ENCODE measurements at places on chromosomes 5 and 9.

GRCh38 chr9:1709347-1709746 lies 305.8 kb upstream of the SMARCA2 start:
- DNase-seq: no peak

DNA sequence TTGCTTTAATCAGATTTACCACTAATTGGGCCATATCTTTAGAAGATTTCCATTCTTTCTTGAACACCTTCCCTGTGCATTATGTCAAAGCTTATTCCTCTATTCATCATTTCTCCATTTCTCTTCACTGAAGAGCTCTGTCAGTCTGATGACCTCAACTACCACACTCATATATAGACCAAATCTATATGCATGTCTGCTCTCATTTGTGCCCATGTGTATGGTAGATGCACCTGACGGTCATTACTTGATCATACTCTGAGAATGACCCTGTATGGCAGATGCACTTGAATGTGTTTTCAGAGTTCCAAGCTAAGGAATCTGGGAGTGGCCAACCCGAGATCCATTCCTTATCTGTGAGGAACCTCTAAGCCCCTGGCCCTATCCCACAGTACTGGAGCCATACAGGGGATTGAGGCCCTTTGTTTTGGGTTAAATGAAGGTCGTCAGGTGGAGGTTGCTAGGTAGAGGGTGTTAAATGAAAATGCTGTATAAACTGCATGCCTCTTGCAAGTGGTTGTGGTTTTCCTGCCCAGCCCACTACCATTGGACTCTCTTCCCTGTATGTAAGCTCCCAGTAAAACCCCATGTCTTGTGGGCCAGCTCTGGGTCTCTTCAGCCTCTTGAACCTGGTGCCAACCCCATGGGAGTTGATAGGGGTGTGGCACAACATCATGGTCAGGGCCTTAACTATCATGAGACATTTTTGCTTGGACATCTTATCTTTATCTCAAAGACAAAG lies 229.5 kb downstream of the KIAA0825 start:
- no peak for DNase-seq

- no peak for DNase-seq
These were observed 160.1 kb upstream of the SHB start for GRCh38 chr9:38229104-38229500.

DNA sequence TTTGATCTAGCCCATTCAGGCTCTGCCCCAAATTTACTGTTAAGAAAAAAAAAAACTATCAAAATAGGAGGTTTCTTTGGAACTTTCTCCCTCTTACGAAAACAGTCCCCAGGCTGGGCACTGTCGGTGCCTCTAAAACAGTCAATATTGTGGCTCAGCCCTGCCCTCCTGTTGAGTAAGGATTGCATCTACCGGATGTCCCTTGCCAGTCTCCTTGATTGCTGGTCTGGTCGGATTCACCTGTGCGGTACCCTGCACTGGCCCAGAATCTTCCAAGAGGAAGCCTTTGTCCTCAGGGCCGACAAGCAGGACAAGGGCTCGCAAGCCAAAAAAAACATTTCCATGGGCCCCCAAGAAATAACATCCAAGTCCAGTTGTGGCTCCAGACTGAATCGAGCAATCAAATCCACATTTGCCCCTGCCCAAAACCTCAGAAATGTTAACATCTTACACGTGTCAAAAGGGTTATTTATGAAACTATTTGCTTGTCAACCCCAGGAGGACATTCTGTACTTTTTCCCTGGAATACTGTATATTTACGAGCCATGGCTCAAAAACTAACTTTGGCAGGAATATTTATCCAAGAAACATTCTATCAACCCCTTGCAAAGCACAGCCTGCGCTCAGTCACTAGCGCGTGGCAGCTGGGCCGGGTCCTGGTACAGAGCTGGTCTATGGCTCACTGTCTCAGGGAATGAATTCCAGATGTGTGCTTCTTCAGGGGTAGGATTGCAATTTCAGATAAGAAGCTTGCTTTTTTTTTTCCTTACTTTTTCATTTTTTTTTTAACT lies 129.2 kb upstream of the ADRA1B start:
- no peak for DNase-seq

DNA sequence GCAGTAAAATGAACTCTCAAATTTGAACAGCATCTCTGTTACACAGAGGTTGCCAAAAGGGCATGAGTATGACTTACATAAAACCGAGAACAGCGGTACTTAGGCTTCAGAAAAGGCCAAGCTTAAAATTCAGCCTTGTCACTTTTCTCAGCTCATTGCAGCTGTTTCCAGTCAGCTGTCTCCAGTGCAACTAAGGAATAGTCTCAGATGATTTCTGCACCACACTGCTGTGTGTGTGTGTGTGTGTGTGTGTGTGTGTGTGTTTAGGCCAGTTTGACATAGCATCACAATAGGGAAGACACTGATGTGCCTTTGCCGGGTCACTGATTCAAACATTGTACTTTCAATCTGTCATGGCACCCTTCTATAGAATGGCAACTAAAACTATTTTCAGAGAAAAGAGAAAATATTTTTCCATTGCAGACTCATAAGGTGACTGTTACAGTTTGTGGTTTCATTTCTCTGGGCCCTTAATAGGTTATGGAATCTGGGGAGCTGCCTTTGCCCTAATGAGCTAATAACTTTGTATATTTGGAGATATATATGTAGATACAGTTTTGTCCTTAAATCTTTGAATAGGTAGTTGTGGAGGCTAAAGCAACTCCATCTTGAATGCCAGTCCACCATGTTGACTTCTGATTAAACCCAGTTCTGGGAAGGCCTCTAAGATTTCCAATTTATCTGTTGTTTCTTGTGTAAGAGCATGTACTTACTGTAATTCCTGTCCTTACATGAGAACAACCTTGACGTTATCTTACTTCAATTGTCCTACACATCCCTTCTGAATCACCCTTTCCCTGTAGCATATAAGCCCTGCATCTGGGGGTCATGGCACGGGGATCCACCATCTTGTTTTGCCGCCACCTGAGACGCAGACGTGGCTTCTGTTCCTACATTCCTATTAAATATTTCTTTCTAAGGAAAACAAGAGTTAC lies 4.5 kb downstream of the LSM11 start:
- no peak for DNase-seq

DNA sequence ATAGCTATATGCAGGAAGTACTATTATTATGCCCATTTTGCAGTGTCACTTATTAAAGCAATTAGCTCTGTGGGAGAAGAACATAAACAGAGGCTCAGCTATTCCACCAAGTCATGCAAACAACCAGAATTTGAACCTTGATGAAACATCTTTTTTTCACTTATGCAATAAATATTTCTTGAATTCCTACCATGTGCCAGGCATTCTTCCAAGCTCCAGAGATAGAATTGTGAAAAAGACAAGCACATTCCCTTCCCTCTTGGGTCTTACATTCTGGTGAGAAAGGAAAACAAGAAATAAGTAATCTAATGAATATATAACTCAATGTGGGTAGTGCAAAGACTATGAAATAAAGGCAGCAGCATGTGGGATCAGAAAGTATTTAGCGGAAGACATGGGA lies 32.1 kb upstream of the ADRB2 start:
- no peak for DNase-seq

All from Ammon's horn (tissue), 1 donor.